ENCODE measurements at places on chromosomes 2 and 18. TPM values are rescaled to one million over a fixed set of nuclear protein-coding genes. Genes with fewer than 3 reads are reported as not detected.

POTEE gene
- not detected for total RNA-seq

SRD5A2 gene
- 7.6 TPM for total RNA-seq

TTL gene
- total RNA-seq, result 16.4 TPM

GCG gene
- not detected for total RNA-seq

CRYBA2 gene
- not detected for total RNA-seq

CTAGE1 gene
- not detected for total RNA-seq

PAIP2B gene
- 26.8 TPM for total RNA-seq

CCDC178 gene
- total RNA-seq, result not detected

SERPINB8 gene
- 4.0 TPM for total RNA-seq

ACADL gene
- 26.8 TPM for total RNA-seq

SMC6 gene
- 8.5 TPM for total RNA-seq

RGPD4 gene
- not detected for total RNA-seq

ICA1L gene
- total RNA-seq, result 0.63 TPM

DNAH7 gene
- total RNA-seq, result 0.35 TPM

ANKRD62 gene
- not detected for total RNA-seq

GPR39 gene
- 7.4 TPM for total RNA-seq

SKOR2 gene
- total RNA-seq, result not detected

REEP1 gene
- 0.50 TPM for total RNA-seq

MARCO gene
- total RNA-seq, result 38.8 TPM

SGPP2 gene
- total RNA-seq, result 0.23 TPM

AGXT gene
- total RNA-seq, result 1,805 TPM

PROKR1 gene
- total RNA-seq, result 0.05 TPM

IL1R2 gene
- 12.0 TPM for total RNA-seq

RESP18 gene
- not detected for total RNA-seq

FN1 gene
- total RNA-seq, result 1,295 TPM

ALK gene
- not detected for total RNA-seq

NCOA1 gene
- 11.2 TPM for total RNA-seq

PSMA8 gene
- total RNA-seq, result not detected

TRIM54 gene
- not detected for total RNA-seq

TUBA3E gene
- not detected for total RNA-seq

MTERF4 gene
- total RNA-seq, result 15.4 TPM

KLHL14 gene
- not detected for total RNA-seq

CCDC102B gene
- total RNA-seq, result 0.30 TPM

THSD7B gene
- 0.10 TPM for total RNA-seq

VAMP5 gene
- total RNA-seq, result 31.7 TPM

NBAS gene
- total RNA-seq, result 19.5 TPM

HOXD13 gene
- not detected for total RNA-seq

TUBB6 gene
- total RNA-seq, result 5.2 TPM

ATOH8 gene
- total RNA-seq, result 28.0 TPM

IL1RN gene
- total RNA-seq, result 16.0 TPM

TNS1 gene
- total RNA-seq, result 102 TPM

GNAL gene
- total RNA-seq, result 1.3 TPM

OTOS gene
- not detected for total RNA-seq

C2orf66 gene
- not detected for total RNA-seq

TEX44 gene
- not detected for total RNA-seq

CIB4 gene
- not detected for total RNA-seq

SLC5A7 gene
- total RNA-seq, result not detected

UGT1A3 gene
- total RNA-seq, result 52.8 TPM

RAMP1 gene
- 10.0 TPM for total RNA-seq

HADHB gene
- total RNA-seq, result 178 TPM

FIGN gene
- 6.0 TPM for total RNA-seq

EFEMP1 gene
- total RNA-seq, result 3.1 TPM

GPR35 gene
- total RNA-seq, result 0.53 TPM

Data from left lobe of liver (tissue), 2 donors.